ENCODE measurements at places on chromosomes 5 and 9. TPM values are rescaled to one million over a fixed set of nuclear protein-coding genes. Genes with fewer than 3 reads are reported as not detected.

The ARHGEF39 gene
- 0.09 TPM for total RNA-seq

The WASHC1 gene
- 6.8 TPM for total RNA-seq

The SRP19 gene
- total RNA-seq: 64.7 TPM

The CBY3 gene
- not detected for total RNA-seq

The FAM163B gene
- 0.28 TPM for total RNA-seq

The NUTM2F gene
- total RNA-seq: not detected

The IFNA8 gene
- total RNA-seq: not detected

The TMEFF1 gene
- total RNA-seq: 0.57 TPM

The BTNL9 gene
- total RNA-seq: not detected

The FANCG gene
- 7.5 TPM for total RNA-seq

The SPAAR gene
- 0.18 TPM for total RNA-seq

The TMEM141 gene
- total RNA-seq: 57.2 TPM

The PCDHGA3 gene
- total RNA-seq: 1.4 TPM

The CACNA1B gene
- total RNA-seq: under 0.01 TPM

The DEPDC1B gene
- total RNA-seq: 1.1 TPM

The IFNA13 gene
- not detected for total RNA-seq

The ANKRD33B gene
- total RNA-seq: 8.4 TPM

The CD274 gene
- total RNA-seq: 2.2 TPM

The ELAVL2 gene
- 0.14 TPM for total RNA-seq

The EXOSC3 gene
- total RNA-seq: 39.4 TPM

The LRRC19 gene
- total RNA-seq: not detected

The SPINK6 gene
- 15.6 TPM for total RNA-seq

The CNTLN gene
- 9.7 TPM for total RNA-seq

The IZUMO3 gene
- total RNA-seq: not detected

The PKD2L2 gene
- not detected for total RNA-seq
